ENCODE measurements at places on chromosomes 2 and 18.

GRCh38 chr18:48889981-48890762, 60.6 kb downstream of the SMAD7 start:
- no peak for DNase-seq

- no peak for DNase-seq
Measured at GRCh38 chr2:76316691-76317090, 606.0 kb upstream of the GCFC2 start.

- no peak for DNase-seq
Measured at GRCh38 chr18:29218091-29218490, 1041.2 kb upstream of the CDH2 start.

GRCh38 chr2:7419814-7420311, 502.7 kb downstream of the RNF144A start:
- DNase-seq, result no peak

Measured in activated CD8-positive, alpha-beta memory T cell treated with anti-CD3 and anti-CD28 coated beads for 1 hour (primary cell).